ENCODE measurements at places on chromosomes 11 and 22.

GRCh38 chr22:47476231-47476630 is 713.8 kb downstream of the TBC1D22A start:
- DNase-seq: no peak

DNA sequence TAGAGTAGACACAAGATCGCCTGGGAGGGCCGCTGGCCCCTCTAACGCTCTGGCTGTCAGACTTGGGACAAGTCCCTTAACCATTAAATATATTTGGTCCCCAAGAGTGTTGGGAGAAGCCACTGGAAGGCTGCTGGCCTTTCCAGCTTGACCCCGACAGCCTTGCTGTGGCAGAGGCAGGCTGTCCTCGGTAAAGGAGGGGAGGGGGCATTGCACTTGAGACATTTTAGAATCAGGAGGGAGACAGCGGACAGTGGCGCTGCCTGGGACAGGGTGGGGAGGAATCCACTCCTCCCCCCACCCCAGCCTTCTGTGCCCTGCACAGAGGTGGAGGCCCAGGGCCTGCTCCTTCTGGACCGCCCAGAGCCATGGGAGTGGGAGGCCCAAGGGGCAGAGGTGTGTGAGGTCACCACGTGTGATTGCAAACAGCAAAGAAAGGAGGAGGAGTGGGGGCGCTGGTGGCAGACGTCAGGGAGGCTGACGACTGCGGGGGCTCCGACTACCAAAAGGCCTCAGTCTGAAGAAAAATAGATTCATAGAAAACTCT is 28.9 kb downstream of the APOL1 start:
- DNase-seq: no peak

GRCh38 chr11:120121914-120122473 is 15.9 kb downstream of the TRIM29 start:
- no peak for DNase-seq

- DNase-seq: no peak
Measured at GRCh38 chr22:43478621-43479300, 66.9 kb downstream of the MPPED1 start.

DNA sequence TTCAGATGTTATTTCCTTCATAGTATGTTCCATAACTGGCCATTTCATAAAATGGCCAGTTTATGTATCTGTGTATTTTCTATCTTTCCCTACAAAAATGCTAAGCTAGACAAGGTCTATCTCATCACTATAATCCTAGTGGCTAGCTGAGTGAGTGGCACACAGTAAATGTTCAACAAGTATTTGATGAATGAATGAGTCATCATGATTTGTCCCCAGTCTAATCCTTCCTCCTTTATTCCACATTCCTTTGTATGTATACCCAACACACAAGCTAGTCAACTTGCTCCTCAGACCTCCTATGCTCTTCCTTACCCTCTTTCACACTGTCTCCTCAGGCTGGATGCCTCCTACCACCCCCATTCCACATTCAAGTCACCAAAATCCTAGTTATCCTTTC is 12.5 kb downstream of the APLNR start:
- DNase-seq: no peak

DNA sequence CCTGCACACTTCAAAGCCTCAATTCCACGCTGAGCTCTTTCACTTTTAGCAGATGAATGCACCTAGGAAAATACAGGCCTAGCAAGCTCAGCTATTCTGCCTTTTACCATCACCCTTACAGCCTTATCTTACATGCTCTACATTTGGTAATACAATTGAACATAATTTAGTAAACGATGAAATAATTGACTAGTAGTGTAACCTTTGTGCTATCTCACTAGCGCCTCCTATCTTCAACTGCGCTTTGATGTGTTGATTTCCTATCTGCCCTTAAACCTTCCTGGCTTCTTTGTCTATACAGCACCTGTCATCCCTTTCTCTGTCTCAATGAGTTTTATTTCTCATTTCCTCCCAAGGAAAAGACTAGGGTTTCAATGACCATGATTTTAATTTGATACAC is 149.7 kb downstream of the LRRC4C start:
- DNase-seq: no peak

- no peak for DNase-seq
Measured at GRCh38 chr22:45263463-45264269, 21.1 kb upstream of the UPK3A start.

DNA sequence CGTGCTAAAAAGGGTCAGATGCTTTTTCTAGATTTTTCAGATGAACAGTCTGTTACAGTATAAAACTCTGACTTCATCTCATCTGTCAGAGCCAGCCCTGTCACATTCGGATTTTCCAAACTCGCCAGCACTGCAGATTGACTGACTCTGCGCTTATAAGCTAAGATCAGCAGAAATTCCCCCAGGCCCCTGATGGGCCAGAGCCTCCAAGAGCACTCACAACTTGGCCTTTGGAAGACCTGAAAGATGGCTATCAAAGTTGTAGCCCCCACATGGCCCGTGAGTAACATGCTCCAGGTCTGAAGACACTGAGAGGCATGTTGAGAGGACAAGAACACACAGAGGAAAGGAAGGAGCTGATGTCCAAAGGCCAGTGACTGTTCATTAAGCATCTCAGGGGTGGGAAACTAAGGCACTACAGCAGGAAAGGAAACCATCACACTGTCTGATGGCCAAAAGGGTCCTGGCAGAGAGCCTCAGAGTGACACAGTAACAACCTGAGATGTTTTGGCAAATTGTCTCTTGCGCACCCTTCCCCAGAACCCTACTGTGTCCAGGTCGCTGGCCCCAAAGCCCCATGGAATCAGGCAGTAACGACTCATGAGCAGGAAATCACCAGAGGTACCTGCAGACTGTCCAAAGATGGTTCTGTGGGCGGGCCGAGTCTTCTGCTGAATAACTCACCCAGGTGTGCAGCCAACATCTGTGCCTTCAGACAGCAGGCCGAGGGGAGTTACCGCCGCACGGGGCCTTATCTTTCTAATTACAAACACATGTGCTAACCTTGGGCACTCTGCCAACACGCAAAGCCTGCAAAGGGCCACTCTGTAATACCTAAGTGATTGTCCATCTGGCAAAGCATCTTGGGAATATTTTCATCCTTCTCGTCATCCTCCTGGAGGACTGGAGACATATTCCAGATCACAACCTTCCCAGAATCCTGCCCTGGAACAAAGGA is 23.6 kb downstream of the HIRA start:
- DNase-seq: no peak
